ENCODE measurements at places on chromosomes 11 and 22.

DNA sequence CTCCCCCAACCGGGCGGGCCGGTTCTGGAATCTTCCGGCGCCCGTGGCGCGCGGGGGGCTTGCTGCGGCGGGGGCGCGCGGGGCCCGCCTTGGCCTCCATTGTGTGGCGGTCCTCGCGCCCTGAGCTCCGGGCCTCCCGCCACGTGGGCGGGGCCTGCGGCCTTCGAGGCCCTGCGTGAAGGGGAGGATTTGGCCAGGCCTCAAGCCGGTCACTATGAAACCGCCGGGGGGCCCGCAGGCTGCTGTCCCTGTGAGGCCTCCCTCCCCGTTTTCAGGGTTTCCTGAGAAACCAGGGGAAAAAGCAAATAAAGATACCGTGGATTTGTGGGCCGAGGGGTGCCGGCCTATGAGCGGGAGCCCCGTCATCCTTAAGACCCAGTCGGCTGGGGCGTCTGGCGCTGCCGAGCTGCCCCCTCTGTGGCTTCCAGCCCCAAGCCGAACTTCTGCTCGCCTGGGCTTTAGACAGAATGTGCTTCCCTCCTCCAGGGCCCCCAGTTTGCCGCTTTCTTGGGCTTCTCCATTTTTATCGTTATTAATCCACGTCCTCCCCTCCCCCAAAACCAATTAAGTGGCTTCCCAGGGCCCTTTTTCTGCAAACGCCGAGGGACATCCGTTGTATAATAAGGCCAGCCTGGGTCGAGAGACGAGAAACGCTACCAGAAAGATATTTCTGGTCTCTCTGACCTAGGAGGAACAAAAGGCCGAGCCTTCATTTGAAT lies 602 bp downstream of the EWSR1 start:
- DNase-seq = peak; percentile 88

DNA sequence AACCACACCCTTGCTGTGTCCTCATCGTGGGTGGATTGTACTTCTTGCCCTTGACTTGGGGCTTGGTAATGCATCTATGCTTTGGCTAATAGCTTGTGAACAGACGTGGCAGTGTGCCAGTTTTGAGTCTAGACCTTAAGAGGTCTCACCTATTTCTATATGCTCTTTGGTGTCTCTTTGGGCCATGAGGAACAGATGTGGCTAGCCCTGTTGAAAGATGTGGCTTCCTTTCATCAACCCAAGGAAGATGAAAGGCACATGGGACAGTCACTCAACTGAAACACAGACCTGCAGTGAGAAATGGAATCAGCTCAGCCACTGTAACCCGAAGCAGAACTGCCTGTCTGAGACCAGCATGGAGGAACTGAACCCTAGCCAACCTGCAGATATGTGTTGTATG lies 7.9 kb upstream of the NELL1 start:
- DNase-seq = no peak

DNA sequence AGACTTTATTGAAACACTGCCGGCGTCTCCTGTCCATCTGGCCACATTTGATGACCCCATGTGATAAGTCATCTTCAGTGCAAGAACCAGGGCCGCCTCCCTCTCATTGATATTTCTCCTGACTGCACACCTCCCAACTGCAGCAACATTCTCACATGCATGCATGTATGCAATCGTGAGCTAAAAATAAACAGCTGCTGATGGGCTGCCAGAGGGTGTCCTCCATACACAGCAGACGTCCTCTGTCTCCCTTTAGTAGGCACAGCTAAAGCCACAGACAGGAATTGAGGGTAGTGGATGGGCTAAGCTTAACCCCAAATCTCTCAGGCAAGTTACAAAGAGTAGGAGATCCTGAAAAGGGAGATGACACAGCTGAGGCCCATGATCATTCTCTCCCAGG lies 106.7 kb upstream of the HSD17B12 start:
- no peak for DNase-seq

DNA sequence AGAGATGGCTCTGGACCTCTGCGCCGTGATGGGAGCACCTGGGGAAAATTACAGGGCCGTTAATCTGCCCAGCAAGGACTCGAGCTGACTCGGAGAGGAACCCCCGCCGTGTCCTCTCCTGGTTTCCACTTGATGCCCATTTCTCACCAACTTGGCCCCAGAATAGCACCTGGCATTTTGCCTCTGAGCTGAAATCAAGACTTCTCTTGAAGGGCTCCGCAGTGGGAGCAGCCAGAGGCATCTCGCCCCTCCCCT lies 19.0 kb upstream of the CABP7 start:
- no peak for DNase-seq

GRCh38 chr11:129590030-129590752 lies 214.5 kb downstream of the BARX2 start:
- DNase-seq = no peak

GRCh38 chr11:107834995-107835394 lies 23.6 kb downstream of the SLC35F2 start:
- no peak for DNase-seq
